ENCODE measurements at places on chromosomes 11 and 22. TPM values are rescaled to one million over a fixed set of nuclear protein-coding genes. Genes with fewer than 3 reads are reported as not detected.

The ADAMTS8 gene
- total RNA-seq = 0.40 TPM

The SHANK2 gene
- total RNA-seq = 97.8 TPM

The INS gene
- 68.7 TPM for total RNA-seq

The MRE11 gene
- total RNA-seq = 35.1 TPM

The MUC6 gene
- total RNA-seq = 1.9 TPM

The SLC22A12 gene
- not detected for total RNA-seq

The UPK3A gene
- 0.57 TPM for total RNA-seq

The A4GALT gene
- total RNA-seq = 0.47 TPM

The CRYBB3 gene
- 1.0 TPM for total RNA-seq

The HBD gene
- total RNA-seq = not detected

The BCO2 gene
- total RNA-seq = 3.6 TPM

GRCh38 chr11:68650801-68651200 is 33.5 kb upstream of the GAL start:
- DNase-seq = no peak
- no peak overlapping the region for H3K4me3 ChIP-seq
- no peaks in the 10 kb centered on the region for H3K36me3 ChIP-seq
- H3K27ac ChIP-seq = no peak overlapping the region

DNA sequence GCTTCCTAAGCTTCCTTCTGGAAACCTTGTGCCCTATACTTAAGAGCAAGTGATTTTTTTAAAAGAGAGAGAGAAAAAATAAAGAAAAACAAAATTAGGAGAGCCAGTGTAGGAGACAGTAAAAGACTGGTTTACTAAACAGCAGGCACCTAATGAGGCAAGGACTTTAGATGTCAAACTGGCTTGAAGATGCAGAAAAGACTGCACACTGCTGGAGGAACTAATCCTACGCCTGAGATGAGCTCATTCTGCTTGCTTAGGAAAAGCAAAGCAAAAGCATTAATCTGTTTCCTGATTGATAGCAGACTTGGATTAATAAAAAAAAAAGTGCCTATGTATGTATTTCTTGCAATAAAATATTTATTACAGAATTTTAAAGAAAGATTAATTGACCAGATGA is 113.6 kb upstream of the SEZ6L start:
- no peak for DNase-seq
- H3K27ac ChIP-seq = no peak overlapping the region
- no peaks in the 10 kb centered on the region for H3K4me1 ChIP-seq
- H3K4me3 ChIP-seq = no peak overlapping the region

- H3K4me3 ChIP-seq = no peak overlapping the region
- H3K27me3 ChIP-seq = no peaks in the 10 kb centered on the region
- H3K4me1 ChIP-seq = no peaks in the 10 kb centered on the region
- no peak overlapping the region for H3K27ac ChIP-seq
- H3K36me3 ChIP-seq = no peaks in the 10 kb centered on the region
Measured at GRCh38 chr22:24190159-24190540, 8.9 kb downstream of the SUSD2 start.

DNA sequence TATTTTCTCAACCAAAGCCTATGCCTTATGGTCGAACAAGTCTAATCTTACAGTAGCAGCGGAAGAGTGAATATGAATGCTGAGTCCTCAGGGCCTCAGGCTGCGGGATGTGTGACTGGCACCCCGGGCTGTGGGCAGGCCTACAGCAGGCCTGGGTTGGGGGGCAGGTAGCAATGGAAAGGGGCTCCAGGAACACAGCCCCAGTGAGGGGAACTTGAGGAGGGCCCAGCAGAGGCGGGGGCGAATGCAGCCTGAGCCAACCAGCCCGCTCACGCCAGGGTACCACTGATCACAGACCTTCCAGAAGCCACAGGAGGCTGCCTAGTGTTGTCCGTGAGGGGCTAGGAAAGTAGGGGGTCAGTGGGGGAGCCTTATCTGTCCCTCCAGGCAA is 11.3 kb upstream of the CD5 start:
- no peak overlapping the region for H3K27ac ChIP-seq
- no peaks in the 10 kb centered on the region for H3K4me1 ChIP-seq
- H3K4me3 ChIP-seq = no peak overlapping the region
- H3K36me3 ChIP-seq = no peaks in the 10 kb centered on the region
- DNase-seq = no peak

DNA sequence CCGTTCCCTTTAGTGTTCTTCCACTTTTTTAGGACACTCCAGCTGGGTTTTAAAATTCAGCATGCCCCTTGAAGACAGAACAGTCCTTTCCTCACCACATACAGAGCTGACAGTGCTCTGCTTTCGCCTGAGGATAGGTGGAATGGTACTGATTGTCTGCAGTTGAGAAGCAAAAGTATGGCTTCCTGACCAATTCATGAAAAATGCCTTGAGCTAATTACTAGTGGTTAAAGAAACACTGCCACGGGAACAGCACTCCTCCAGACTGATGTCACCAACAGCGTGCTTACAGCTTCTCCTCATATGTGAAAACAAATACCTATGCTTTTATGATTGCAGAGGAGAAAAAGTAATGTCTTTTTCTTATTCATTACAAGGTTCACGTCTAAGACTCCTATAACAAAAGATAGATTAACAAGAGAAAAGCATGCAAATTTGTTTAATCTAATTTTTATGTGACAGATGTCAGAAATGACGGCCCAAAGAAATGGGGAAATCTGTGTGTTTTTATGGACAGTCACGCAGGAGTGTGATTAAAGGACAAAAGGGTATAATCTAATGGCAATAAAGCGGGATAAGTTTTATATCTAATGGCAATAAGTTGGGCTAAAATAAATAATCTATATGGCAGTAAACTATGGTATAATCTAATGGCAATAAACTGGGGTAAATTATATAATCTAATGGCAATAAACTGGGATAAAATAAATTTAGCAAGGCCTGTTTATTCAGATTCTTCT is 123.4 kb upstream of the ARHGAP42 start:
- no peak overlapping the region for H3K27ac ChIP-seq
- no peaks in the 10 kb centered on the region for H3K27me3 ChIP-seq
- H3K4me1 ChIP-seq = no peaks in the 10 kb centered on the region

GRCh38 chr11:9344061-9344680 is 29.8 kb upstream of the TMEM41B start:
- H3K4me3 ChIP-seq = no peak overlapping the region
- H3K4me1 ChIP-seq = no peaks in the 10 kb centered on the region
- no peaks in the 10 kb centered on the region for H3K36me3 ChIP-seq

DNA sequence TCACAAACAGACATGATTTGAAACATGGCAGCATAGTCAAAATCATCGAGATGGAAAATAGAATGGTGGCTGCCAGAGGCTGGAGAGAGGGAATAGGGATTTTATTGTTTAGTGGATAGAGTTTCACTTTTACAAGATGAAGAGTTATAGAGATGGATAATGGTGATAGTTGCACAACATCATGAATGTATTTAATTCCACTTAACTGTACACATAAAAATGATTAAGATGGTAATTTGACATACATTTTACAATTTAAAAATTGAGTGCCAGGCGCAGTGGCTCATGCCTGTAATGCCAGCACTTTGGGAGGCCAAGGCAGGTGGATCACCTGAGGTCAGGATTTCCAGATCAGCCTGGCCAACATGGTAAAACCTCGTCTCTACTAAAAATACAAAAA is 21.2 kb downstream of the TTC28 start:
- H3K27ac ChIP-seq = no peak overlapping the region
- H3K36me3 ChIP-seq = peaks cover 8% of the 10 kb centered on the region

DNA sequence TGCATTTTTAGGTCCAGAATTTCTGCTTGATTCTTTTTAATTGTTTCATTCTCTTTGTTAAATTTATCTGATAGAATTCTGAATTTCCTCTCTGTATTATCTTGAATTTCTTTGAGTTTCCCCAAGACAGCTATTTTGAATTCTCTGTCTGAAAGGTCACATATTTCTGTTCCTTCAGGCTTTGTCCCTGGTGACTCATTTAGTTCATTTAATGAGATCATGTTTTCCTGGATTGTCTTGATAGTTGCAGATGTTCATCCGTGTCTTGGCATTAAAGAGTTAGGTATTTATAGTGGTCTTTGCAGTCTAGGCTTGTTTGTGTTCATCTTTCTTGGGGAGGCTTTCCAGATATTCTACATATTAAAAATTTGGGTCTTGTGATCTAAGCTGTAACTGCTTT is 694.8 kb upstream of the CCDC179 start:
- H3K36me3 ChIP-seq = no peaks in the 10 kb centered on the region
- H3K4me1 ChIP-seq = peaks cover 2% of the 10 kb centered on the region
- DNase-seq = no peak
- no peak overlapping the region for H3K27ac ChIP-seq
- H3K4me3 ChIP-seq = no peak overlapping the region
- no peaks in the 10 kb centered on the region for H3K27me3 ChIP-seq

- DNase-seq = no peak
- H3K4me3 ChIP-seq = no peak overlapping the region
- no peak overlapping the region for H3K27ac ChIP-seq
- H3K36me3 ChIP-seq = peaks cover under 1% of the 10 kb centered on the region
Measured at GRCh38 chr11:27651711-27652110, 48.5 kb downstream of the BDNF start.

GRCh38 chr11:35663408-35663702 is 780 bp downstream of the TRIM44 start:
- peaks cover 14% of the 10 kb centered on the region for H3K4me1 ChIP-seq
- peaks cover 34% of the 10 kb centered on the region for H3K36me3 ChIP-seq
- peaks cover 5% of the 10 kb centered on the region for H3K27me3 ChIP-seq
- H3K4me3 ChIP-seq = peak overlapping the region; percentile 93
- DNase-seq = no peak
- peak overlapping the region; percentile 96 for H3K27ac ChIP-seq

DNA sequence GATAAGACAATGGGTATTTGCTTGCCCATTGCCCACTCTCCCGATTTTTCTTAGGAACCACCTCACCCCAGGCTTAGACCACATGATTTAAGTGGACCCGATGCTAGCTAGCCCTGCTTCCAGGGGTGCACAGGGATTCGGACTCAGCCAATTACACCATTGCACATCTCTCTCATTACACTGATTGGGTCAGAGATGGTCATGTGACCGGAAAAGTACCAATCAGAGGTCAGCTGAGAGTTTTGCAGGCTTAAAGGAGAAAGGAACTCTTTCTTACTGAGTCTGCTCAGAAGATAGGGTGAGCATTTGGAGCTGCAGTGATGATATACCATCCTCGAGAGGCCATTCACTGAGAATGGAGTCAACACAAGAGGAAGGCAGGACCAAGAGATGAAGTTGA is 12.2 kb upstream of the ANKK1 start:
- no peaks in the 10 kb centered on the region for H3K27me3 ChIP-seq
- no peak overlapping the region for H3K4me3 ChIP-seq
- DNase-seq = no peak
- H3K27ac ChIP-seq = no peak overlapping the region

DNA sequence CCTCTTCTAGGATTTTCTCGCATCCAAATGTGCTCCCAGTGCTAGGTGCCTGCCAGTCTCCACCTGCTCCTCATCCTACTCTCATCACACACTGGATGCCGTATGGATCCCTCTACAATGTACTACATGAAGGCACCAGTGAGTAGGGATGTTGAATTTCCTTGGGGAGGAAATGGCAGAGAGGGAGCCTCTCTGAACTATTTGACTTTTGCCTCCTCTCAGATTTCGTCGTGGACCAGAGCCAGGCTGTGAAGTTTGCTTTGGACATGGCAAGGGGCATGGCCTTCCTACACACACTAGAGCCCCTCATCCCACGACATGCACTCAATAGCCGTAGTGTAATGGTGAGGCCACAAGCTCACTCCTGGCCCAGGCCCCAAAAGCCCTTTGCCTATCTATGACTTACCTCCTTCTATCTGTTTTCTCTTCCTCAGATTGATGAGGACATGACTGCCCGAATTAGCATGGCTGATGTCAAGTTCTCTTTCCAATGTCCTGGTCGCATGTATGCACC is 2.5 kb downstream of the TAF10 start:
- DNase-seq = no peak
- H3K27ac ChIP-seq = peak overlapping the region; percentile 92
- peaks cover 23% of the 10 kb centered on the region for H3K4me1 ChIP-seq
- H3K27me3 ChIP-seq = no peaks in the 10 kb centered on the region

Measured in progenitor cell of endocrine pancreas (in vitro differentiated cells).